ENCODE measurements at places on chromosomes 11 and 22.

- no peak for DNase-seq
Observed at GRCh38 chr11:74019860-74020259, 11.0 kb upstream of the UCP3 start.

GRCh38 chr22:39498368-39498767, 3.7 kb upstream of the MIEF1 start:
- no peak for DNase-seq

DNA sequence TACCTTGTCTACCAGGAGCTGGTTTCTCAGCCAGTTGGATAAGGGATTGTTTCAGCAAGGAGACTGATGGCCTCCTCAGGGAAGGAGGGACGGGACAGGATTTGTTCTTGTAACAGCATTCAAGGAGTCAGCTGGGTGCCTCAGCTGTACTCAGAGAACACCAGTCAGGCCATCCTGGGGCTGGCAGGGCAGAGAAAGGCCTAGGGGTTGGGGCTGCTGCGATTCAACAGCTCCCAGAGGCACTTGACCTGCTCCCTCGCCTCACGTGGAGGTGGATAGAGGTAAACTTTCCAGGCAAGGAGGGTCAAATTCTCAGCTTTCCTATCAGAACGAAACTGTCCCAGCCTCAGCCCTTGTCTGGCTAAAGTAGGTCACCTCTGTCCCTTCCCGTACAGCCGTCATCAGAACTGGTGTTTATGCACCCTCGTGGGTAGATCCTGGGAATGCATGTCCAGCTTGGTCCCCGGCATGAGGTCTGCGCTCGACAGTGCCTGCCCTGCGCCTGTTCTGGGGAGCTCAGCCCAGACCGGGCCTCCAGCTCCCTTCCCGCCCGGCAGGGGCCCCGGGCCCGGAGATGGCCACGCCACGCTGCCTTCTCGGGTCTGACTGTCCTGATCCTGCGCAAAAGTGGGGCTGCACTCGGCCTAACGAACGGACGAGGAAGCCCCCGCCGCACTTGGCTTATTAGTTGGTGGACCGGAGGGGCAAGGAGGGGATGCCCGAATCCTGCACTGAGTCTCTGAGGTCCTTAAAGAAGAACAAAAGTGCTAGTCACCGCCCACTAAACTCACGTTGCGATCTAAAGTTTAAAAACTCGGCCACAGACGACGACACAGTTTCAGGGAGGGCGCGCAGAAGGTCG, 762 bp upstream of the CCDC134 start:
- peak; percentile 40 for DNase-seq

DNA sequence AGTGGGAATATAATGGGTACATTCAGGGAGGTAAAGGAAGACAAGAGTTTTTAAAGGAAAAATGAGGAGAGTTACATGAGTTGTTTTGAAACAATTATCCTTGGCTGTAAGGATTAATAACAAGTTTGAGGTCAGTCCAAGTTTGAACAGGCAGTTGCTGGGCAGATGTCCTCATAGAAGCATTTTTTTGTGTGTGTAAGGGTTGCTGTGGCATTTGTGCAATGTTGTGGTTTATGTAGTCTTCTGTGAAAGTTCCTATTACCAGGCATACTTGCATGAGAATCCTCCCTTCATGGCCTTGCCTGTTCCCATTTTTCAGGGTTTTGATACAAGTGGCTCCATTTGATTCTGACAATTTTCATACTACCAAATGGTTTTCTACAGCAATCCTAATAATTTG, 400.2 kb downstream of the KCNA4 start:
- no peak for DNase-seq

GRCh38 chr11:133937468-133937867, 19.3 kb downstream of the IGSF9B start:
- no peak for DNase-seq
